H4 (cell line): ENCODE measurements at places on chromosomes 5 and 9.

GRCh38 chr5:171794470-171794960 lies 8.9 kb downstream of the SMIM23 start:
- DNase-seq, result no peak

- no peak for DNase-seq
Measured at GRCh38 chr9:15670246-15670645, 117.4 kb downstream of the CCDC171 start.

DNA sequence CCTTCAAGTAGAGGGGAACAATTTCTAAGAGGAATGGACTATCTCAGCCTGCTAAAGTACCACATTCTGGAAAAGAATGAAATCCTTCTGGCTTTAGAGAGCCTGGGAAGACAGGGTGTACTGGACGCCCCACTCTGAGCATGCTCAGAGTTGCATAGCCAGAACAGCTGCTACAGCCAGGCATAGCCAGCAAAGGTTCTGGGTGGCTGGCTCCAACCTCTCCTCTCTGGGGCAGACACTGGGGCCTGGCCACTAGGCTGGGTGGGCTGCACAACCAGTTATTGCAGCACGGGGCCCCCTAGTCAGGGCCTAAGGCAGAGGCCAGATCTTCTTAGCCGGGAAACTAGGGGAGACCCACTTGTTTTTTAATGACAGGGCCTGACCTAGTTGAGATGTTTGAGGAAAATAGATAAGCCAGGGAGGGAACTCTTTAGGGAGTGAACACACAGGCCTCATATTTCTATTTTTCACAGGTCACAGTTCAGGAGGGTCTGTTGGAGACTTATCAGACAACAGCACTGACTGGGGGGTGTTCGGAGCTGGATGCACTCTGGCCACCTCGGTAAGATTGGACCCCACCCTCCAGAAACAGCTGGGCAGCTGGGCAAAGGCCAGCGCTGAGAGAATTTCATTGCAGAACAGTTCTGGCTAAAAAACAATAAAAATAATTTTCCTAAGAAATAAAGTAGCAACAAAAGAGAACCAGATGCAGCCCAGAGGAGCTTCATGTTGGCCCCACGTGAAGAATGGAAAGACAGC lies 142.9 kb downstream of the LPAR1 start:
- DNase-seq, result no peak

- DNase-seq, result no peak
Measured at GRCh38 chr5:173453167-173453566, 125.0 kb upstream of the STC2 start.

GRCh38 chr5:39113354-39113953 lies 39.3 kb upstream of the RICTOR start:
- DNase-seq, result no peak

DNA sequence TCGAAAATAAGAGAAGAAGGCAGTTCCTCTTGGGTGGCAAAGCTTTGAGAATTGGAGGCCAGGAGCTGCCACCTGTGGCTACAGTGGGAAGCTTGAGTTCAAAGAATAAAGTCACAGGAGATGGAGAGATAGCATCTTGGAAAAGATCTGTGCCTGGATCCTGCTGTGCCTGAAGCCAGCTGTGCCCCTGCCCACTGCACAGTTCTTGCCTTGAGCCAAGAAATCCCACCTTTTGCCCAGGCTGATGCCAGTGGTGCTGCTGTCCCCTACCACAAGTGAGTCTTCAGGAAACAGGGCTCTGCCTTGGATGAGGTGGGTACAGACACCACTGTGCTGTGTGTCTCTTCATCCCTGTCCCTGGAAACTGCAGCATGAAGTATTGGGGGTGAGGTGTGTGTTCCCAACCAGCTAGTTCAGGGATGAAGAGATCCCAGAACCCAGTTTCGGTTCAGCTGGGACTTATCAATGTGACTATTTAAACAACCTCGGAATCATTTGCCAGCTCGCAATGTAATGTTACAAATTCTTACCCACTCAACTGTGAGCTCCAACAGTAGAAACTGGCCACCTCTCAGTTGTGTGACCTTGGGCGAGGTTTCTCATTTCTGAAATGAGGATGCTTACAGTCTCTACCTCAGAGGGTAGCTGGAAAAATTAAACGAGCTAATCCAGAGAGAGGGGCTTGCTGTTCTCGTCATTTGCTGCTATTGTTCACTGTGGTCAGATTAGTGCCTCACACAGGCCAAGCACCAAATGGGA lies 5.9 kb downstream of the IER5L start:
- DNase-seq, result no peak

DNA sequence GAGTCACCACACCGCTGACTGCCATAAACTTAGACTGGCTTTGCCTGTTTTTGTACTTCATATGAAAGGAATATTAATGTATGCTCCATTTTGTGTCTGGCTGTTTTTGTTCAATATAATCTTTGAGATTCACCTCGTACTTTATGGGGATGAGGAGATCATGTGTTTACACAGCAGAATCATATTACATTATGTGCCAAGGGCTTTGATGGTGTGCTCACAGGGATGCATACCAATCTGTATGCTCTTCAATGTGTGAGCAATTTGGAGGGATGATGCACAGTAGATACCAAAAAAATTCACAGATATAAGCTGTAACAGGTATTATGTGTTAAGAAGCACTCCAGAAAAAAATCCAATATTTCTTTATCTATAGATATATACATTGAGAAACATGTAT lies 113.7 kb downstream of the GABRB2 start:
- no peak for DNase-seq

DNA sequence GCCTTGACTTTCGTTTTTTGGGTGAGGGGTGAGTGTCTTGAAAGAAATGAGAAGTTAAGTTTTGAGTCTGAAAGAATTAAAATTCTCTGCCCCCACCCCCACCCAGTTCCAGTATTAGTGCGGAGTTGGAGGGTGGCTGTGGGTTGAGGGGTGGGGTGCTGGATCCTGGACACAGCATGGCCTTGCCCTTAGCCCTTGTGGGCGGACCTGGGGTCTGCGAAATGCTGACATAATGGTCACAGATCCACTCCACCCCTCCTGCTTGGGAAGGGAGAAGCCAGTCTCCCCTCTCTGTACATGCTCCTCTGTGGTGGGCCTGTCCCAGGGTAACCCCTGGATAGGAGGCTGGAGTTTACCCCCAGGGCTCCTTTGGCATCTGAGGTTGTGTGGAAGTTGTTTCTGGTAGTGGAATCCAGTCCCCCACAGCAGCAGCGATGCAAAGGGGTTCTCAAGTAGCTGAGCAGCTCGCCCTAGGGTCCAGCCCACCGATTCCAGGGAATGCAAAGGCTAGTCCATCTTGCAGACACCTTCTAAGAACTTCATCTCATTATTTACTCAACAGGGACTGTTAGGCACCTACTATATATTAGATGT lies 42.8 kb upstream of the TCF7 start:
- no peak for DNase-seq

- DNase-seq, result no peak
Measured at GRCh38 chr5:169988206-169988605, 7.9 kb upstream of the INSYN2B start.

GRCh38 chr9:79604149-79604548 lies 32.4 kb downstream of the TLE4 start:
- DNase-seq, result no peak

DNA sequence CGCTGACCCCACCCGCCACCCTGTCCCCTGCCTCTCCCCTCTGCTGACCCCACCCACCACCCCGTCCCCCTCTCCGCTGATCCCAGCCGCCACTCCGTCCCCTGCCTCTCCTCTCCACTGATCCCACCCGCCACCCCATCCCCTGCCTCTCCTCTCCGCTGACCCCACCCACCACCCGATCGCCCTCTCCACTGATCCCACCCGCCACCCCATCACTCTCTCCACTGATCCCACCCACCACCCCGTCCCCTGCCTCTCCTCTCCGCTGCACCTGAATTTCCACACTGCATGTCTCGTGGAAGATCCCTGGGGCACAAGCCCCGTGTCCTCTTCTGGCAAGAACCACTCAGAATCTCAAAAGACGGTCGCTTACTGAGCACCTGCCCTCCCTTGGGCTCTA lies 53.4 kb upstream of the OLFM1 start:
- DNase-seq, result no peak

DNA sequence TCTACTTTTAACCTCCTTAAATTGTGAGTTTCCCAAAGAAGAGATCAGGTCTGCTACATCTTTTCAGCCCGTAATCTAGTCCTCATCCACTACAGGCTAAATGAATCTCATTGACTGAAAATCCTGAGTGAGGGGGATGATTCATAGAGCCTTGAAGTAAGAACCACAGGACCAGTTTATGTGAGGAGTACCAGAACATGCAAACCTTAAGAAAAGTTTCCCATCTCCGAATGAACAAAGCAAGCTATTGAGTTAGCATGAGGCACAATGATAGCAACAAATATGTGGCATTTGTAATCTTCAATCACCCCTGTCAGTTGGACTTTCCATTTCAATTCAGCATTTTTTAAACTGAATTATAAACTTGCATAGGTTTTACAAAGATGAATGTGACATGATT lies 197.0 kb downstream of the ALDH1A1 start:
- no peak for DNase-seq

- DNase-seq, result no peak
Measured at GRCh38 chr5:50463726-50464125, 22.6 kb upstream of the EMB start.

DNA sequence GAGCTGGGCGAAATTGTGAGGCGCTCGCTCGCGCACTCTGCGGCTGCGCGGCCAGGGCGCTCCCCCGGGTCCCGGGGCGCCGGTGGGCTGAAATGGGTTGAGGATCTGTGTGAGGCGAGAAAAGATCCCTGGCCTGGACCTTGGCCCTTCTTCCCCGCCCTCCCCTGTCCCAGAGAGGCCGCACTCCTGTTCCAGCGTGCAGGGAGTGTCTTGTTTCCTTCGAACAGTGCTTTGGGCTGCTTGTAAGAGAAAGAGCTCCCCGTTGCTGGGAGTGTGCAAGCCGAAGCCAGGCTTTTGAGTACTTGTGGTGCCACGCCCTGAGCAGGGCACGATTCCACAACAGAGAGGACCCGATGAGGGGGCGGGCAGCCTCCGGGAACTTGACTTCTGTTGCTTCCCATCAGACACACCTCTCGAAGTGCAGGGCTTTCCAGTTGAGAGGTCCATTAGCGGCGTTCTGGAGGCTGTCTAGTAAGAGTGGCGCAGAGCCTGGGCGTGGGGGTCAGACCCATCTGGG lies 535 bp downstream of the DOLPP1 start:
- no peak for DNase-seq

GRCh38 chr5:69285448-69286116 lies 47.0 kb downstream of the CCDC125 start:
- DNase-seq, result no peak

GRCh38 chr9:4725706-4726442 lies 15.1 kb downstream of the AK3 start:
- no peak for DNase-seq
